T-helper 1 cell treated with Interleukin-12 subunit alpha and Interleukin-12 subunit beta and Interleukin-4 antibody, amounts not matched to agents 30 ng/mL and 1 ng/mL, for 36 hours (primary cell): ENCODE measurements at places on chromosomes 13 and 19. TPM values are rescaled to one million over a fixed set of nuclear protein-coding genes. Genes with fewer than 3 reads are reported as not detected.

SHISA7 gene
- not detected in 2 replicates for total RNA-seq

MEF2B gene
- 2.8 and 4.2 TPM in 2 replicates for total RNA-seq

PRR19 gene
- 0.51 and 0.76 TPM in 2 replicates for total RNA-seq

CCDC169 gene
- not detected in 2 replicates for total RNA-seq

ZNF701 gene
- total RNA-seq: 26.8 and 29.1 TPM in 2 replicates

SIGLEC8 gene
- total RNA-seq: not detected in 2 replicates

TEKTIP1 gene
- 5.0 and 7.6 TPM in 2 replicates for total RNA-seq

POU4F1 gene
- total RNA-seq: 0.32 and 0.46 TPM in 2 replicates

ZGLP1 gene
- 2.1 and 3.1 TPM in 2 replicates for total RNA-seq

CYP4F8 gene
- not detected in 2 replicates for total RNA-seq

ACP7 gene
- not detected in 2 replicates for total RNA-seq

ATP7B gene
- total RNA-seq: 0.34 and 1.0 TPM in 2 replicates

ZNF471 gene
- total RNA-seq: 0.17 and 0.27 TPM in 2 replicates

PLPP2 gene
- total RNA-seq: 0.25 and 0.34 TPM in 2 replicates

ACER1 gene
- total RNA-seq: 0.76 and 0.81 TPM in 2 replicates

USHBP1 gene
- 0.22 and 0.80 TPM in 2 replicates for total RNA-seq

SIGLEC14 gene
- not detected in 2 replicates for total RNA-seq

NOVA2 gene
- total RNA-seq: 0.10 and 0.51 TPM in 2 replicates

NKG7 gene
- total RNA-seq: 129 and 133 TPM in 2 replicates

ZNF135 gene
- total RNA-seq: 0.12 TPM in 1 of 2 replicates, not detected in the other

GRIK5 gene
- total RNA-seq: 3.6 and 4.6 TPM in 2 replicates

MAB21L1 gene
- not detected in 2 replicates for total RNA-seq

LIM2 gene
- total RNA-seq: not detected in 2 replicates

FDX2 gene
- 8.6 and 8.8 TPM in 2 replicates for total RNA-seq

TNNI3 gene
- total RNA-seq: 0.63 TPM in 1 of 2 replicates, not detected in the other

PLK5 gene
- not detected in 2 replicates for total RNA-seq

PLPPR2 gene
- total RNA-seq: 2.5 and 2.6 TPM in 2 replicates

ATP8A2 gene
- 1.7 and 1.9 TPM in 2 replicates for total RNA-seq

TNFSF9 gene
- total RNA-seq: 5.8 TPM in 2 replicates

GPR12 gene
- total RNA-seq: not detected in 2 replicates

TBXA2R gene
- 0.39 and 1.1 TPM in 2 replicates for total RNA-seq

MICU2 gene
- total RNA-seq: 29.9 and 30.6 TPM in 2 replicates

NLRP11 gene
- not detected in 2 replicates for total RNA-seq

UHRF1 gene
- total RNA-seq: 97.2 and 102 TPM in 2 replicates

NCAN gene
- 0.05 TPM in 1 of 2 replicates, not detected in the other for total RNA-seq
